ENCODE measurements at places on chromosomes 3 and 15. TPM values are rescaled to one million over a fixed set of nuclear protein-coding genes. Genes with fewer than 3 reads are reported as not detected.

- no peak for DNase-seq
Measured at GRCh38 chr3:148642214-148642613, 55.5 kb upstream of the AGTR1 start.

DNA sequence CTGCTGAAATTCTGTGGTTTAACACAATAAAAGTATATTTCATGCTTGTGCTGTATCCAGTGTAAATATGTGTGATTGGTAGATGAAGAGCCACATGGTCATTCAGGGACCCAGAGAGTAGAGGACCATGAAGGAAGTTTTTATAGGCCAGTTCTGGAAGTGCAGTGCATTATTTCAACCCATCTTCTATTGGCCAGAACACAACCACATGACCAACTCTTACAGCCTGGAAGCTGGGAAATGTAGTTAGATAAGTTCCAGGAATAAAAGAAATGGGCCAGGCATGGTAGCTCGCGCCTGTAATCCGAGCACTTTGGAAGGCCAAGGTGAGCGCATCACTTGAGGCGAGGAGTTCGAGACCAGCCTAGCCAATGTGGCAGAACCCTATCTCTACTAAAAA is 21.4 kb upstream of the PRTG start:
- no peak for DNase-seq

- peak; percentile 87 for DNase-seq
Measured at GRCh38 chr3:70982700-70983140, 600.8 kb downstream of the FOXP1 start.

- DNase-seq: no peak
Measured at GRCh38 chr3:156604642-156605144, 49.8 kb upstream of the SSR3 start.

- DNase-seq: no peak
Measured at GRCh38 chr3:95048564-95048963, 985.7 kb downstream of the NSUN3 start.

GRCh38 chr15:40873694-40874561 is at the start of gene RHOV:
TSS of gene RHOV (minus strand) at chr15:40874234. CDS start at chr15:40874139, 95 bp downstream.
- peak; percentile 91 for DNase-seq

DNA sequence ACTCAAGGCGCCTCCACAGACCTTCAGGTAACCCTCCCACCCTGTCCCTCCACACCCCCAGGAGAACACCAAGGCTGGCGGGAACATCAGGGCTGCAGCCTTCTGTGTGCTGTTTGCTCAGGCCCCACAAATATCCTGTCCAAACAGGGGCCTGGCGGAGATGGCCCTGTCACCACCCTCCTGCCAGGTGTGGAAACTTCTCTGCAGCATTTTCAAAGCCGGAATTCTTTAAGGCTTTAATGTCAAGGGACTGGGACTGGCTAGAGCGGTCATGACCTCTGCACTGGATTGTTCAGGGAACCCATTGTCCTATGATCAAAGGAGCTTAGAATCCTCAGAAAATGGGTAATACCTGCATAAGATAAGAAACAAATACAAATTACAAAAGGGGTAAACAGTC is 46.6 kb downstream of the FBLN2 start:
- no peak for DNase-seq

Gene ANKRD34C
- not detected for polyA plus RNA-seq

Gene ZDHHC23
- 1.7 TPM for polyA plus RNA-seq

Gene GP9
- polyA plus RNA-seq: not detected

Data from stomach (tissue), 19 donors.